ENCODE measurements at places on chromosomes 3 and 15.

GRCh38 chr15:100334905-100335304, 6.9 kb downstream of the ADAMTS17 start:
- no peak for DNase-seq

GRCh38 chr15:78107471-78107870, 15.1 kb downstream of the SH2D7 start:
- no peak for DNase-seq

GRCh38 chr3:54931182-54931581, 3.3 kb upstream of the LRTM1 start:
- no peak for DNase-seq

DNA sequence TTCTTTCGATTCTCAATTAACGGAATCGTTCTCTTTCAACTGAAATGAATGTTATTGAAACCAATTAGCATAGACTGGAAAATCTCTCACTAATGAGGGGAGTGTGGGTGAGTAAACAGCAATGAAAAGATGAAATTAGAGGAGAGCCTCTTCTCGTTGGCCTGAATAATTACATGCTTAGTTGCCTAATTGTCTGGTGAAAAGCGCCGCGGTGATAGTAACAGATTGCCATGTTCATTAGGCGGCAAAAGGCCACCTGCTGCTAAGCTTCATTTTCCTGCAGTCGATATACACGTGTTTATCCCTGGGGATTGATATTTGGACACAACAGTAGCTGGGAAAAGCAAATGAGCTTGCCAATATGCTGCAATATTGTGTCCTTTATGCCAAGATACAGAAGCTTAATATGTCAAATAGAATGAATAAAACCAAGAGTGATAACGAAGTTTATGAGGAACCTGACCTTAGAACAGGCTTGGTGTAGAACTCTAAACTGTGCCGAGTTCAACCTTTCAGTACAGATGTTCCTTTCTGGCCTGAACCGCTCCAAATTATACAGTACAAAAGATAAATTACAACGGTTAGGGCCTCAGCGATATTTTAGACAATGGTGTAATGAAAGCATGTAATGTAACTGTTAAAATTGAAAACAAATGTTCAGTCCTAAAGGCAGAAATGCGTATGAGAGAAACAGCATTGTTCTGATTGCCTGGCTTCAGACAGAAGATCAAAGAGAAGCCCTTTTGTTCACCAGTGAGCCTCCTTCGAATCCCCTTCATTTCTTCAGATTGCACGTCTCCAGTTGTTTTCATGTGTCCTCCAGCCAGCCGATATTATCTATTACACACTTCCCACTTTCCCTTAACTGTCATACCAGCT, 185.2 kb downstream of the SHOX2 start:
- no peak for DNase-seq

GRCh38 chr15:66288093-66288492, 5.3 kb upstream of the DIS3L start:
- DNase-seq = no peak

GRCh38 chr3:62936626-62937254, 61.5 kb upstream of the CADPS start:
- DNase-seq = no peak

DNA sequence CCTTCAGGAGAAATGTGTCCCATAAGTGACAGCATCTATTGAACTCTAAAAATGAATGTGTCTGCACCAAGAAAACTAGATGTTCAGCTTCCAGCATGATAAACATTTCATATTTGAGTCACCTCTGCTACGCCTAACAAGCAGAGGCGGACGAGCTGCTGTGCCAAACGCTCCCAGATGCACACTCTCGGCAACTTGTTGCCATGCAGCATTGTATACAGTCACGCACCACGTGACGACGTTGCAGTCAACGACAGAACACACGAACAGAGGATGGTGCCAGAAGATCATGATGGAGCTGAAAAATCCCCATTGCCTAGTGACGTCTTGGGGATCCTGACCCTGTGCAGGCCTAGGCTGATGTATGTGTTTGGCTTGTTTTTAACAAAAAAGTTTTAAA, 137.5 kb downstream of the XXYLT1 start:
- peak; percentile 48 for DNase-seq

DNA sequence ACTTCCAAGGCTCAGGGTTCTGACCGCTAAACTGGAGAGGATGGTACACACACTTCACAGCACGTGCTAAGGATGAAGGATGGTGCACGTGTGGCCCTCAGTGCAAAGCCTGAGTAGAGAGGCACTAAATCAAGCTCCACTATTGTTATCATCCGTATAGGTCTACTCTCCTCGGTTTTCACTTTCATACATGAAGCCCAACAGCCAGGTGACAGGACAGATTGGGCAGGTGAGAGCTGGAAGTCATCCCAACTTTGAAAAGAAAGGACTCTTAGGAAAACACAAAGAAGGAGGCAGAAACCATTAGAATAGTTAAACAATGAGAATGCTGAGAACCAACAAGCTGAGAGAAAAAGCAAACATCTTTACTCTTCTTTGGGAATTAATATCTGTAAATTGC, 21.1 kb downstream of the MAGI1 start:
- DNase-seq = no peak

- DNase-seq = no peak
Measured at GRCh38 chr15:40197434-40197833, 36.6 kb downstream of the BUB1B start.

DNA sequence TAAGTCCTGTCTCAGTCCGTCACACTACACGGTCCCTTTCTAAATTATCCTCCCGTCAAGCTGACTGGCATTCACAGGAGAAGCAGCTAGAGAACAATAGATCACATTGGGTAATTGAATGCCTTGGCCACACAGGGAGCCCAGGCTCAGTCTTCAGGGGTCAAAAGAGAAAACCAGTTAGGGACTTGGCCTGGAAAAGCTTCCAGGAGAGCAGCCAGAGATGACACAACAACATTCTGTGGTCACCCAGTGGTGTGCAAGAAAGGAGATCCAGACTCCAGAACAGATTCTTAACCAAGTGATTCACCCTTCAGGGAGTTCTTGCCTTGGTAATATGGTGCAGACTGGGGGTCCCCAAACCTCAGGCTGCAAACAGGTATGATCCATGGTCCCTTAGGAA, 15.9 kb downstream of the ARHGAP31 start:
- DNase-seq = no peak

DNA sequence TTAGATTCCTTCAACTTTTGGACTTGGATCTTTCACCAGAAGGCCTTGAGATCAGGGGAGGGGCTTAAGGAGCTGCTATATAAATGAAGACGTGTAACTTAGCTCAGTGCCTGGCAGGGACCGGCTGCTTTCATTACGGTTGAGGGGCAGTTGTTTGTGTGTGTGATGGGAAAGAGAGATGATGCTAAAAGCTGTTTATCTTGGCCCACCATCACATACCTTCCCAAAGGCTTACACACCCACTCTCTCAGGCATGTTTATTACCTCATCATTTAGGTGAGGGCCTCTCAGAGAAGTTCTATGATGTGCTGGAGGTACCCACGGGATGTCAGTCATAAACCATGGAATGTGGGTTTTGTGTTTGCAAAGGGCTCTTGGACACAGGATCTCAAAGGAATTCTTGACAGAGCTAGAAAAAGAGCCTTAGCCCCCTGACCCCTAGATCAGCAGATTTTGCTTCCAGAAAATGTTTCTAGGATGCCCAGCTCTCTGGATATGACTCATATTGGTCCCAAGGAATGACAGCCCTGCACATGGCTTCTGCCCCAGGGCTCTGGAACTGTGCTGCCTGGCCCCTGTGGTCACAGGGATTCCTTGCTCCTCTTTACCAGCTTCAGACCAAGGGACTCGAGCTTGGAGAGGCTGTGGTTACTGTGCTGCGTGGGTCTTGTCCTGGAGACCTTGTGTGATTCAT, 15.9 kb upstream of the SMAD3 start:
- DNase-seq = no peak

Data from Right ventricle myocardium superior (tissue), 1 donor.